ENCODE measurements at places on chromosomes 3 and 15. TPM values are rescaled to one million over a fixed set of nuclear protein-coding genes. Genes with fewer than 3 reads are reported as not detected.
A peak's percentile ranks its signal among the peaks of the same experiment; 100 is the strongest.

GRCh38 chr15:39539466-39539865 lies 41.4 kb upstream of the THBS1 start:
- DNase-seq, result no peak

DNA sequence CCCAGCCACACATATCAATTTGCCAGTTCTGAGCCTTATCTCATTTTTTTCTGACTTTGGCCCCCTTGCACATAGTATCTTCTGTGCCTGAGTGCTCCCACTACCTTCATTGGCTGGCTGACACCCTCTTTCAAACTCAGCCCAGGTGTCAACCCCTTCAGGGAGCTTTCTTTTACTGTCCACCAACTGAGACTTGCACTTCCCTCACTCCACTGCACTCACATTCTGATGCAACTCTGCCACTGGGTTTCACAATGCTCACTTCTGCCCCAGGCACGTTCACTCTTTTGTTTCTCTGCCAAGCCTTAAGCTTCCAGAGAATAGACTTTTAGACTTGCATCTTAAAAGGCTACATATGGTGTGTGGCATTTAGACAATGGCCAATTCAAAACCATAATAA lies 101.5 kb upstream of the CBLB start:
- DNase-seq, result no peak

The PLSCR2 gene
- total RNA-seq, result not detected

The LMAN1L gene
- 20.6 TPM for total RNA-seq

DNA sequence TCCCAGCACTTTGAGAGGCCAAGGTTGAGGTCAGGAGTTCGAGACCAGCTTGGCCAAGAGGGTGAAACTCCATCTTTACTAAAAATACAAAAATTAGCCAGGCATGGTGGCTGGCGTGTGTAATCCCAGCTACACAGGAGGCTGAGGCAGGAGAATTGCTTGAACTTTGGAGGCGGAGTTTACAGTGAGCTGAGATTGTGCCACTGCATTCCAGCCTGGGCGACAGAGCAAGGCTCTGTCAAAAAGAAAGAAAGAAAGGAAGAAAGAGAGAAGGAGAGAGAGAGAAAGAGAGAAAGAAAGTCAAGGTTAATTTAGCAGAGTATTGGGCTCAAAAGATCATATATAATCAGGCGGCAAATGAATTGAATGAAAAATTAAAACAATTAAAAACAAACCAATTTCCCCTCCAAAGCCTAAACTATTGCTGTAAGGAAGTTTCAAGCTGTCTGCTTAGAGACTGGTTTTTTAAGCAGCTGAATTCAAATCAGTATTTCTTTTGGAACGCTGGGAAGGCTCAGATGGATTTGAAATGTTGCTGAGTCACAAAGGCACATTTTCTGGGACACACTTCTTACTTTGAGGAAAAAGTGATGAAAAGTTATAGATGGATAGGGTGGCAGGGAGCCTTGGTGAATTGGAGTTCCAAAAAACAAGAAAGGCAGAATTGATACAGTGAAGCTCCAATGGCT lies 81.3 kb upstream of the BHLHE40 start:
- DNase-seq, result no peak

The VIPR1 gene
- 3.4 TPM for total RNA-seq

DNA sequence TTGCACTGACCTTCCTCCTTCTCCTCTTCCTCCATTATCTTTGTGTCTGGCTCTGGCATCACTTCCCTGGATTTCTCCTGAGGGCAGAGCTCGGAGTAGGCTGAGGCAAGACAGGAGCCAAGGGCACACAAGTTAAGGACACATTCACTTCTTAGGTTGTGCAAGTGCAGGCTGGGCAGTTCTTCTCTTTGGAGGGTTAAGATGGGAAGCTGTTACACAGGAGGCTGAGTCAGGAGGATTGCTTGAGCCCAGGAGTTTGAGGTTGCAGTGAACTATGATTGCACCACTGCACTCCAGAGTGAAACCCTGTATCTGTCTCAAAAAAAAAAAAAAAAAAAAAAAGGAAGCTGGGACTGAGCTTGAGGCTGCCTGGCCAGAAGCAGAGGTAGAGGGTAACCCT lies 176.2 kb upstream of the ANKRD28 start:
- no peak for DNase-seq

The PLCL2 gene
- 64.5 TPM for total RNA-seq

- DNase-seq, result peak; percentile 25
Observed at GRCh38 chr3:48430708-48431101, 819 bp upstream of the PLXNB1 start.

DNA sequence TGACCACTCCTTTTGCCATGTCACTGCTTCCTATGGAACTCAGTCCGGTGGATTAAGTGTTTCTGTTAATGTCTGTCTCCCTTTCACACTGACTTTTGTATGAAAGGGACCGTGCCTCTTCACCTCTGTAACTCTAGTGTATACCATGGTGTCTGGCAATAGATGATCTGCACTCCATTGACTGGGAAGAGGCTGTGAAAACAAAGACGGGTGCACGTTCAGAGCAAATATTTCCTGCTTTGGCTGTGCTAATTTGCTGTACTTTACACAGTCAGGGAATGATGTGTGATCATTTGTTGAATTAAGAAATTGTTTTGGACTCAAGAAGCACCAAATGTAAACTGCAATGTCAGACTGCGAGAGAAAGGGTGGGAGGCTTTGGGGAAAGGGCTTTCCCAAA lies 315.2 kb downstream of the RORA start:
- no peak for DNase-seq

GRCh38 chr3:179726075-179726699 lies 73.3 kb downstream of the USP13 start:
- no peak for DNase-seq

The NXPE3 gene
- total RNA-seq, result 45.5 TPM

The NANOGP8 gene
- not detected for total RNA-seq
